ENCODE measurements at places on chromosomes 13 and 19. TPM values are rescaled to one million over a fixed set of nuclear protein-coding genes. Genes with fewer than 3 reads are reported as not detected.

ATP7B gene
- 2.3 TPM for total RNA-seq

ZIM2 gene
- total RNA-seq = not detected

DAZAP1 gene
- 103 TPM for total RNA-seq

KRTDAP gene
- not detected for total RNA-seq

C1QTNF9B gene
- 1.2 TPM for total RNA-seq

KCNN4 gene
- 1.3 TPM for total RNA-seq

SIGLEC7 gene
- total RNA-seq = not detected
